Brain (organoid and tissue), 16 donors: ENCODE measurements at places on chromosomes 11 and 22.

- DNase-seq: no peak
Observed at GRCh38 chr11:128497776-128498095, 89.6 kb downstream of the ETS1 start.

DNA sequence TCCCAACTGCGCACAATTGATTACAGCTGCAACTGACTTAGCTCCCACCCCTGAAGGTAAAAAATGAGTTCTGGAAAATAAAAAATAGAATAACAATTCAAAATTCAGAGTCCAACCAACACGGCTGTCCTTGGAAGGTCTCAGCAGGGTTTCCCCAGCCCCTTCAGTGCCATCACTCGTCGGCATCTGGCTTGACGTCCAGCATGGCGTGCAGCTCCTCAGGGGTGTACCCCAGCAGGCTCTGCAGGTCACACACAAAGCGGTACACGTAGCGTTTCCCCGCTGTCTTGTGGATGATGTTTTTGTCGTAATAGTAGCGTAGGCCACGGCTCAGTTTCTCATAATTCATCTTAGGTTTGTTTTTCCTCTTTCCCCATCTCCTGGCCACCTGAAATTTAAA lies 125.2 kb downstream of the ETS1 start:
- no peak for DNase-seq

GRCh38 chr11:122723576-122723975 lies 68.1 kb downstream of the UBASH3B start:
- DNase-seq: no peak

DNA sequence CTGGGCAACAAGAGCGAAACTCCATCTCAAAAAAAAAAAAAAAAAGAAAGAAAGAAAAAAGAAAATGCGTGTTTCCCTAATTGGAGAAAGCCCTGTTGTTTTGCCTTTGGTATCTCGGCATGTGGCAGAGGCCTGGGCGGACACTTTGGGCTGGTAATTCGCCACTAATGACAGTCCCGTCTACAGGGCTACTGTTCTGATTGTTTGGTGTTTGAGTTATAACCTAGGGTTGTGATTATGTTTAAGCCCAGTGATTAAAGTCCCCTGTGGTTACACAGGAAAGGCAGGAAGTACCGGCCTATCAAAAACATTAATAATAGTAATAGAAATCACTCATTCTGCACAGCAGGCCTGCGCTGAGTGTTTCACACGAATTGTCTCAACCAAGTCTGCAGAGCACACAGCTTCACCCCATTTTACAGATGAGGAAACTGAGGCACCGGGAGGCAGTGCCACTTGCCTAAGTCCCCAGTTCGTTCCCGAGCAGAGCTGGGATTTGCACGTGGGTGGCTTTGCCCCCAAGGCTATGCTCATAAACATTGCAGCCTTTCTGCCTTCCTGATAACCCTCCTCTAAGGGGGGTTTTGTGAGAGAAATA lies 39.1 kb upstream of the GRAMD4 start:
- no peak for DNase-seq

- DNase-seq: no peak
Observed at GRCh38 chr22:47849576-47849975, 1087.1 kb downstream of the TBC1D22A start.

- DNase-seq: no peak
Observed at GRCh38 chr11:88181776-88182175, 6.5 kb upstream of the RAB38 start.

- DNase-seq: no peak
Observed at GRCh38 chr11:121483805-121484480, 31.2 kb upstream of the SORL1-AS1 start.

GRCh38 chr11:118058311-118059245 lies 18.3 kb upstream of the TMPRSS4 start:
- DNase-seq: no peak

GRCh38 chr22:29626497-29627195 lies 23.2 kb downstream of the NF2 start:
- no peak for DNase-seq

GRCh38 chr11:96105197-96105895 lies 181.4 kb upstream of the MTMR2 start:
- no peak for DNase-seq

GRCh38 chr22:46462726-46463371 lies 74.6 kb downstream of the CELSR1 start:
- DNase-seq: no peak

GRCh38 chr11:31355817-31356216 lies 13.7 kb downstream of the DCDC1 start:
- DNase-seq: no peak

DNA sequence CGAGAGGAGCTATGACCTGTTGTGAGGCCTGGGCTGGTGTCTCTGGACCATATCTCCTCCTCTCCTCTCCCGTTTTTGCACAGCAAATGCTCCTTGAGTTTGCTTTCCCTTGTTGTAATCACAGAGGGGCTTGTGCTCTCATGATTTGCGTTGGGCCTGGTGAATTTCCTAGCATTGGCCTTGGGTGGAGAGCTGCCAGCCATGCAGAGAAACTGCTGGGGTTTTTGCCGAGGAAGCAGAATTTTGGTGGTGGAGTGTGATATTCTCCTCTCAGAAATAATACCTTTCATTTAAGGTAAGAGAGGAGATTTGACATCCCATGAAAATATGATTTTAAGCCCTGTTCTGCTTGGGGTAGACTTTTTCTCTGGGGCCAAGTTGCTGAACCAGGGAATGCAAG lies 175.7 kb upstream of the CADM1 start:
- DNase-seq: no peak

DNA sequence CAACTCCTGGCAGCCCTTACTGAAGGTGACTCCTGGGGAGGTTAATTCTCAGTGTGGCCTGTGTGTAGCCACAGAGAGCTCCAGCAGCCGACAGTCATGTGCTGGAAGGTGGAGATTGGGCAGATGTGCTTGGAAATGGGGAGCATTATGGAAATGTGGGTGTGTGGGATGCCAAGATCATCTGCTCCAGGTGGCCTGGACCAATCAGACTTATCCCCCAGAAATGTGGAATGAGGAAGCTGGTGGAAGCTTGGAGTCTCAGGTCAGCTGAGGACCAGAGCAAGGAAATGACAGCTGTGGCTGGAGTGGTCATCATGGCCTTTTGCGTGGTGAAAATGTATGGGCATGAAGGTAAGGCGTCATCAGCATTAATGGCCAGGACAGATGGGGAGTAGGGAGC lies 234.0 kb downstream of the MIAT start:
- DNase-seq: no peak

- DNase-seq: no peak
Observed at GRCh38 chr22:19147195-19147780, 2.8 kb downstream of the GSC2 start.

GRCh38 chr11:6268820-6269219 lies 9.2 kb downstream of the CCKBR start:
- no peak for DNase-seq

- DNase-seq: no peak
Observed at GRCh38 chr11:70016666-70017367, 61.3 kb upstream of the ANO1 start.

DNA sequence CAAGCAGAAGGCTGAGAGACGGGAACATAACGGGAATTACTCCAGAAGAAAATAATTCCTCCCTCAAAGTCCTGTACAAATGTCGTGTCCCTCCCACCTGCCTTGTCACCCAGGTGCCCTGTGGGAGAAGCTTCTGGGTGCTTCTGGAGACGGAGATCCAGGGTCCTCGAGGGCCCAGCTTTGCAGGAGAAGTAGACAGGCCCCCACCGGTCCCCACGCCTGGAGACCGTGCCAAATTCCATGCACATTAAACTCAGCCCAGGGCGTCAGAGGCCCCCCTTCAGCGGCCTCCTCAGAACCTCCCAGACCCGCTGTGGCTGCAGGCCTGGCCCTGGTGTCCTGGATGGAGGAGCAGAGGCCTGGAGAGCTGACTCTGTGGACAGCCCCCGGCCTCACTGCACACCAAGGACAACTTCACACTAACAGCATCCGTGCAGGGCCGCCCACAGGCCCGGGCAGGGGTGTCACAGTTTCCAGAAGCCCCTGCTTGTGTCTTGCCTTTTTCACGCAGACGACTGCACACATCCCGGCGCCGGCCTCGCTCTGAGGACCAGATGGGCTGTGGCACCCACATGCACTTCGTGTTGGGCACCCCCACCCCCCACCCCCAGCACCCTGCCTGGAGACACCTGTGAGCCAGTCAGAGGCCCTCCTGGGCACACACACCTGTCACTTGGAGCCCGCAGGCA lies 734.3 kb downstream of the BRD1 start:
- no peak for DNase-seq

GRCh38 chr22:46358766-46359165 lies 23.3 kb downstream of the TRMU start:
- DNase-seq: no peak

DNA sequence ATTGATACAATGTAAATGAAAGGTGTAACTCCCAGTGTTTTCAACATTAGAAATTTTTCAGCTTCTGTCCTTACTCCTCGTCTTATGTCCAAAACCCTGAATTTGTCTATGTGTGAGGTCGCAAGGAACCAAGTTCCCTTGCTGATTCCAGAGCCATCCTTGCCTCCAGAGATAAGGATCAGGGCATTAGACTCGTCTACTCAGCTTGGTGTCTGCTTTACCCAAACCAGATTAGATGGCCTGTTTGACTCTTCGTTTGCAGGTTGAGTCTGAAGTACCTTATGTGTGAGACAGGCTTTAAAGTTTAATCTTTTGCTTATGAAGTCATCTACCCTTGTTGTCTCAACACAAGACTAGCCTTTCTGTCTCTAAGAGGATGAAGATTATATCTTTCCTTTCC lies 55.6 kb downstream of the SPECC1L start:
- DNase-seq: no peak

DNA sequence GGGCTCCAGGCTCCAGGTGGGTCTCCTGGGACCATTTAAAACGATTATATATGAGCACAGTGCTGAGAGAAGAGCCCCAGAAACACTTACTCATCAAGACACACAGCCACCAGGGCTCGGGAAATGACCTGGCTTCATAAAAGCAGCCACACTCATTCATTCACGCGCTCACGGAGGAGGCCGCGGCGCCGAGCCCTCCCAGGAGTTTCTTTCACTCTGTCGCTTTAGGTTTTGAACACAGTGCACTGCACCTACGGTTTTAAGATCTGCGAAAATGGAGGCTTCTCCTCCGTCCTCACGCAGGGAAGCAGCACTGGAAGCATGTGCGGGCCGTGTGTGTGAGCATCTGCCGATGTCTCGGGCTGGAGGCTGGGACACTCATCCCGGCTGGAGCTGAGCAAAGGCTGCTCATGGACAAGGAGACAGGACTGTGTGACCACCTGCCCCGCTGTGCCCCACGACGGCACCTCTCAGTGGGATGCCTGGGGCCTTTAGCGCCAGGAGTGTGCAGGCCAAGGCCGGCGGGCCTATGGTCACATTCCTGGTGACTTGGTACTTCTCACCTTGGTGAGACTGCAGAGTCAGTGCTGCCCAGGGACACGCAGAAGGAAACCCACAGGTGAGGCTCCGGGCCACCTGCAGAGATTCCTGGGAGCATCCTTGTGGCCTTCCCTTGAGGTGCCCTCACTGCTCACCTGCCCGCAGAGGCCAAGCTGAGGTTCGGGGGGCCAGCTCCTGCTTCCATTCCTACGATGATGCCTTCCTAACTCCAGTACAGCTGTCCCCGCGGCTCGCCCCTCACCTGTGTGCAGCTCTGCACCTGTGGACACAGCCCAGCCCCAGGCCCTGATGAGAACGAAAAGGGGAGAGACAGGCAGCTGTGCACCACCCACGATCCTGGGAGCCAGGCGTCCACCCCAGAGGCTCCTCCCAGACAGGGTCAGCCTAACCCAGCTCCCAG lies 872.0 kb downstream of the BRD1 start:
- peak; percentile 45 for DNase-seq

GRCh38 chr11:91840640-91841240 lies 383.9 kb upstream of the FAT3 start:
- no peak for DNase-seq

DNA sequence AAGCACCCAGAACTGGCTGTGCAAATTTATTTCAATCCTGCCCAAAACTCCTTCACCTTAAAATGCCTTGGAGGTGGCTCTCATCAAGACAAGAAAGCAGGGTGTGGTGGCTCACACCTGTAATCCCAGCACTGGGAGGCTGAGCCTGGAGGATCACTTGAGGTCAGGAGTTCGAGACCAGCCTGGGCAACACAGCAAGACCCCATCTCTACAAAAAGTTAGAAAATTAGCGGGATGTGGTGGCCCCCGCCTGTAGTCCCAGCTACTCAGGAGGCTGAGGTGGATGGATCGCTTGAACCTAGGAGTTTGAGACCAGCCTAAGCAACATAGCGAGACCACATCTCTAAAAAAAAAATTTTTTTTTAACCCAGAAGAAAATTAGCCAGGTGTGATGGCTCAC lies 689 bp upstream of the RAB39A start:
- DNase-seq: no peak

GRCh38 chr11:119671051-119671450 lies 57.9 kb downstream of the NECTIN1 start:
- DNase-seq: peak; percentile 74
